ENCODE measurements at places on chromosomes 4 and X.

DNA sequence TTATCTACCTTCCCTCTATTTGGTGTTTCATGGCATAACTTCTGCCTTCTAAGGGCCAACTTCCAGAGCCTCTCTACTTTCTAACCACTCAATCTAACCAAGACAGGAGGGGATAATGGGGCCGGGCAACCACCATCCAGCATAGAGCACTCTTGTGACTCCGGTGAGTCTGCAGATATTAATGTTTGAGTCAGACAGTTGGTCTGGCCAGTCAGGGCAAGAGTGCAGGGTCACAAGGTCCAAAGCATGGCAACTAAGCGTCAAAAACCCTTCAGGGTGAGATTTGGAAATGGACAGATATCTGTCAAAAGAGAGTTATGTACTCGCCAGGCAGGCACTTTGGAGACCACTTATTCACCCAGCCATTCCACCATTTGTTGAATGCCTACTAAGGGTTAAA is 105.0 kb downstream of the PALLD start:
- no peak for DNase-seq

DNA sequence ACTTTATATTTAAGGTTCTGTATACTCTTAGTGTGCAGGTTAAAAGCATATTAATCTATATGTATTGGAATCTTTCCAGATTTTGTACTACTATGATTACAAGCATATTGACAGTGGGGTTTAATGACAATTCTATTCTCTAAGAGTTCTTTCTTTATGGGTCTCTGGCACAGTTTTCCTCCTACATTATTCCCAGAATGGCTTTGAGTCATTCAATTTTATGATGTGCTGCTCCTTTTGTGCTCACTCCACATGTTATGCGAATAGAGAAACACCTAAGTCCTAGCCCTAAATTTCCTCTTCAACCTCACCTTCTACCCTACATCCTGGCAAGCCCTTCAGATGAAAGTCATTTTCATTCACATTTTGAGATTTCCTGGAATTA is 209.9 kb upstream of the DIAPH2 start:
- no peak for DNase-seq

DNA sequence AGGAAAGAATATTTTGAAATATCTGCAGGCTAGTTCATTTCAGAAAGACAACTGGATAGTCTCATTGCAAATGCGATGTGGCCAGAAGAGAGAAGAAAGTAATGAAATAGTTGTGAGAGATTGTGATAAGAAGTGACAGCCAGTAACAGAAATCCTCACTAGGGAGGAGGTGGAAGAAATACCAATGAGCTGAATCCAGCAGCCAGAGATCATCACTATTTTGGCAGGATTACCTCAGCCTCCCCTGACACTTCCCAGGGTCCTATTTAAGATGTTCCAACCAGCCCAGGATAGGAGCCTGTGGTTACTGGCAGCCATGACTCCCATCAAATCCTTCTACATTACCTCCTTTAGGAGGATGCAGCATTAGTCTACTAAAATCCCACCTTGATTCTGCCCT is 76.7 kb upstream of the ARHGAP24 start:
- no peak for DNase-seq

DNA sequence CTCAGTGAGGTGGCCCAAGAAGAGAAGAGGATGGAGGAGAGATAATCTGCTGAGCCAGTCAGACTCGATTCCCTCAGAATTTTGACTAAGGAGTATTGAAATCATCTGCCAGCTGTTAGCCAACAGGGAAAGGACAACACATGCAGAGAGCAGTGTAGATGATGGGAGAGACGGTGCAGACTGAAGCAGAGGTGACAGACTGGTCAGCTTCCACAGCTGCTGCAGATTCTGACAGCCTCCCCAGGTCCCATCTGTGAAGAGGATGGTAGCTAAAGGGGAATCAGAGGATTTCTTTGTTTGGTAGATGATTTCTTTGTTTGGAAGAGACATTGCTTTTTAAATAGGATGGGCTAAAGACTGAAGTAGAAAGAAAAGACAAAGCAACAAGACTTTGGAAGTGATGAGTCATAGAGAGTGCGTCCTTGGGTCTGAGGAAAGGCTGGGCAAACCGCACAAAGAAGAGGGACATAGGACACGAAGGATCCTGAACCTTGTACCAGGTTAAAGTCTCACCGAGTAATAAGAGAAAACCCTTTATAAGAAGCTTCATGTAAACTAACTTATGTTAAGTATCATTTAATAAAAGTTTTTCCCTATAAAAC is 27.6 kb downstream of the INTU start:
- no peak for DNase-seq

DNA sequence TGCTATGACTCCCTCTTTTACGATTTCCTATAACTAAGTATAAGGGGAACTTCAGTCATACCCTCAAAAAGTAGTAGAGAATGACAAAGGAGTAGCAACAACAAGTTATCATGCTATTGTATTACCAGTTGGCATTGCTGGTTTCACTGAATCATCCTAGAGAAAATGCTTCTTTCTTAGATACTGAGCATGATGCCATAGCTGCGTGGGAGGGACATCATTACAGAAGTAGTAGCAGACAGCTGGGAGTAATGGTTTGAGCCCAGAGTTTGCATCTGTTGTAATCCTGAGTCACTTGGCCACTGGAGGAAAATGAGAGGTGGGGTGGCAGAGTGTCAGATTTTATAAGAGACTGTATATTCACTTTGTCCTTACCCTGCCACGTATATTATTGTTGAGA is 38.6 kb downstream of the MTMR1 start:
- DNase-seq: no peak

DNA sequence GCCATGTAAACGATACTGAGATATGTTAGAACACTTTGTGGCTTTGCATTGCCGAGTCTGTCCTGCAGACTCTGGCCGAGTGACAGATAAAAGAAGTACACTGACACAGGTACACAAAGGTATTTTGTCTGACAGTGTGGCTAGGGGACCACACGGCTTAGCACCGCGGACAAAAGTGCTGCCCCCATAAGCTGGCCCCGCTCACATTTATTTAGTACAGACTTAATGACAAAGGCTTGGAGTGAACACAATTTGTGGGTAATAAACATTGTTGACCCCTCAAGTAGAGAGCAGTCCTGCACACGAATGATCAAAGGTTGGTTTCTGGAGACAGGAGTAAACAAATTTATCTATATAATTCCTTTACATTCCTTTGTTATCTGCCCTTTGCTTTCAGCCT is 976.8 kb downstream of the TRAM1L1 start:
- no peak for DNase-seq

Data from activated naive CD8-positive, alpha-beta T cell treated with anti-CD3 and anti-CD28 coated beads, Interleukin-2, amount 50 U/mL, for 16 hours (primary cell).